Stimulated activated CD8-positive, alpha-beta memory T cell treated with anti-CD3 and anti-CD28 coated beads, Interleukin-15, amount 100 ng/mL, for 48 hours (primary cell): ENCODE measurements at places on chromosomes 3 and 15.

DNA sequence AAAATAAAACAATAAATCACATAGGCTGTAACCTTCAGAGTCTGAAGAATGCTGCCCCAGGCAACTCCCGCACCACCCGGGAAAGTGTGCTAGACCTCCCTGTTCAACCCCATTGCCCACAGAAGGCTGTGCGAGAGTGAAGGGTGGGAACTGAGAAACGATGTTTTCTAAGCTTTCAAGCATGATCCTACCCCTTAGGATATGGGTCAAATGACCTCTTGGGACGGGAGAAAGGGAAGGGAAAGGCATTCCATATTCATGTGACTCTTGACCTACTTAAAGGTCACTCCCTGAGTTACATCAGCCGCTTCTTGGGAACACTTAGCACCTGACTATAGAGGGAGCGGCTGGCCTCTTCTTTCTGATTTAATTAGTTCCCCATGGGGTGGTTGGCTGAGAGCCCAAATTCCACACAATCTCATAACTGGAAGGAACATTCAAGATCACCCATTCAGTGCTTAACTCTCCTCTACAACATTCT, 114.7 kb upstream of the SLC24A5 start:
- no peak for DNase-seq

GRCh38 chr3:156735471-156735870, 61.1 kb downstream of the TIPARP start:
- no peak for DNase-seq

- DNase-seq: no peak
Measured at GRCh38 chr15:69056365-69056764, 41.9 kb downstream of the NOX5 start.

- DNase-seq: peak; percentile 17
Measured at GRCh38 chr3:100400419-100400779, 490 bp downstream of the TOMM70 start.

DNA sequence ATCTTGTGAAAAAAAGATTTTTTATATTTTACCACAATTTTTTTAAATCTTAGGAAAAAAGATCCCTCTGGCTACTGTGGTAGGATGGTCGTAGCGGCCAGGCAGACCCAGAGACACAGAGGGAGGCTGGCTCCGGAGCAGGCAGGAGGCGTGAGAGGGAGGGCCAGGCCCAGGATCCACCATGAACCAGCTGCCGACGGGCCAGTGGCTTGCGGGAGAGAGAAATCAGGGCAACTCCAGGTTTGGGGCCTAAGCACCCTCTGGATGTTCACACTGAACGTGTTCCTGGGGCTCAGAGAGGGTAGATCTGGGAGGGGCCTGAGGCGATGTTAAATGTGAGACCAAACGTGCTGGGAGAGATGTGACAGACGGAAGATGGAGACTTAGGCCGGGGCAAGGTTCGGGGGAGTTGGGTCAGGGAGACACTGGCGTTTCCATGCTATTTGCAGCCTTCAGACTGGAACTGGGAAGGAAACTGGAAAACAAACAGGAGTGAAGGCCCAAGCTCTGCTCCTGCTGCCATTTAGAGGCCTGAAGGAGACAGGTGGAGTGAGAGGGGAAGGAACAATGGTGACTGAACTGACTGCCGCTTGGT, 1.6 kb upstream of the VILL start:
- no peak for DNase-seq

- DNase-seq: no peak
Measured at GRCh38 chr3:48562367-48563095, 1.1 kb downstream of the UCN2 start.

DNA sequence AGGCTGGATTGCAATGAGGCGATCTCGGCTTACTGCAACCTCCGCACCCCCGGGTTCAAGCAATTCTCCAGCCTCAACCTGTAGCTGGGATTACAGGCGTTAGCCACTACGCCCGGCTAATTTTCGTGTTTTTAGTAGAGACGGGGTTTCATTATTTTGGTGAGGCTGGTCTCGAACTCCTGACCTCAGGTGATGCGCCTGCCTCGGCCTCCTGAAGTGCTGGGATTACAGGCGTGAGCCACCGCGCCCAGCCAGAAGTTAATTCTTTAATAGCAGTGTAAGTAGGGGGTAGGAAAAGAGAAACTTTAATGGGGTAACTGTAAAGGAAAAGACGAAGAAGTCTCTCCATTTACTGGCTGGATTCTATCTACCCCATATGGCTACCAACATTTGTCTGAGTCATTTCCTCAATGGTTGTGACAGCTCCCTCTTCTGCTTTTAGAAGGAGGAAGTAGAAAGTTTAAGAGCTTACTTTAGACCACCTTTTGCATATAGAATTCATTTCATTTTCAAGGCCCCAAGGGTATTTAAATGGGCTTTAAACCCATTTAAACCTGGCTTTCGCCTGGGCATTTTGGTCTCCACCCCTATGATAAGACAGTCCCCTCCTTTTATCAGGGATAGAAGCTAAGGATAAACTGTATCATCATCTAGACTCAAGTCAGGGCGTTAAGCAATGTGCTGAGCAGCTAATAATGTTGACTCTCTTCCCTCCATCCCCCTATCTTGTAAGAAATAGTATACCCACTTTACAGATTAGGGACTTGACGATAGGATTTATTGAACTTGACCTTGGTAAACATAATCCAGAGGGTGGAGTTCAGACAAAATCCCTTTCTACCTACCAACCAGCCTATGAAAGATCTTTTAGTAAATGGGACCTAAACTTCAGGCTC, 1.1 kb upstream of the CDV3 start:
- no peak for DNase-seq

GRCh38 chr3:43399034-43399433, 112.7 kb downstream of the SNRK start:
- DNase-seq: no peak

DNA sequence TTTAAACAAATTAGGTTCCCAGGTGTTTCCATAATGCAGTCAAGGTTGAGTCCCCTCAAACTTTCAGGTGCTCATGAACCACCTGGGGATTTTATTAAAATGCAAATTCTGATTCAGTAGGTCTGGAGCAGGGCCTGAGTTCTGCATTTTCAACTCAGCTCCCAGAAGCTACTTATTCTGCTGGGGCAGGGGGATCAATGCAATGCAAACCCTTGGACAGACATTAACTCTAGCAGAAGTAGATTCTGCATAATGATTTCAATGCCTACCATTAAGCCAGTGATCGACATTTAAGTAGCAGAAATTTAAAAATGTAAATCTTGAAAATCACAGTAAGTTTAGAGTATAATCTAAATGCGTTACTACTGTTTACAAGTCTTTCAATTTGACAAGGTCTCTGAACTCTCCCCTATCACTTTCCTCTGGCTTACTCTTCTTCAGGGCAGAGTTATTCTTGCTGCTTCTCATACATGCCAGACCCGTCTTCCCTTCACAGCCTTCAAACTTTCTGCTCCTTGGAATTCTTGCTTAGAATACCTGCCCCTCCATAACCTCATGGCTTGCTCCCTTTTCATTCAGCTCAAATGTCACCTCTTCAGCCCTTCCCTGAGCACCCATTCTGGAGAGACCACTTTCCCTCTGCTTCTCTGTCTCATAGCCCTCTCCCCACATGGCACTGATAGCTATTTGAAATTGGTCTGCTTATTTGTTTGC, 19.3 kb upstream of the DPPA4 start:
- no peak for DNase-seq

DNA sequence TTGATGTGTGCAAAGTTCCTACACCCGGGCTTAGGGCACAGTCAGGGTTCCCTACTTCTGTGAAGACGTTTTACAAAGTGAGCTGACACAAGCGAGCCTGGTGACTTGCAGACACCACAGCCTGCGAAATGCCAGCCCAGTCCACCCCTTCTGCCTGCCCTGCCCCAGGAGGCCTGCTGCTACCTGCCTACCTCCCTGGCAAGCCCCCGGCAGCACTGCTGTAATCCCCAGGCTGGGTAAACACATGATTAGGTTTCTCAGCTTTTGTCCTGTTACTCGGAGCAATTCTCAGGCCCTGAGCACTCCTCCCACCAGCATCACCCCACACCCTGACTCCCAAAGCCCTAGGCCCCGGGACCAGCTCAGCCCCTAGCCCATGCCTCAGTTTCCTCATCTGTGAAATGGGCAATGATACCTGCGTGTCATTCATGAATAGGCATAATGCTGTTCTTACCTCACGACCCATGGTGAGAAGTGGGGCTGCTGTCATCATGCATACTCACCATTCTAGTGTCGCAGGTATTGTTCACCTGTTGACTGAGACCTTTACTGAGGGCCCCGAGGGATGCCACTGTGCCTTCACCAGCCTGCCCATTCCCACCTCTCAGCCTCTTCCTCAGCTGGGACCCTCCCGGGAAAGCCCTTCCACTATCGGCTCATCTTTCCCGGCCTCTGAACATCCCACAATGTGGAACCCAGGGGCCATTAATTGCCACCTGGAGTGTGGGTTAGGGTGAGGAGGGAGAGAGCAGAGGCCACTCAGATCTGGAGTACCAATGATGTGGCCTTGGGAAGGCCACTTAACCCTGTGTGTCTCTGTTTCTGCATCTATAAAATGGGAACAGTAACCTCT, 31.5 kb upstream of the SLC6A6 start:
- no peak for DNase-seq

DNA sequence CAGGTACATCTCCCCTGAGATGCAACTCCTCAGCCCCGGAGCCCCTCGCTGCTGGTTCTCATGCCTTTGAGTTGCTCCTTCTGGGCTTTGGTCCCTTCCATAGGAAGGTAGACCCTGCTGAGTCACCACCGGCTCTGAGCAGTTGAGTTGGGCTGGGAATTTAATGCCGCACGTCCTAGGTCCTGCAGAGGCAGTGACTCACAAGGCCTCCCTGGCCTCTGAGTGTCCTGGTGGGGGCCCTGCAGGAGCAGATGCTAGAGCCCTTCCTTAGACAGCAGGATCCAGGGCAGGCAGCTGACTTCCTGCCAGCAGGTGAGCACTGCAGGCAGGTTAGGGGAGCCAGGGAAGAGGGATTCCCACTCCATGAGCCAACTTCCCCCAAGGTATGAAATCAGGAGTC, 5.5 kb upstream of the NTRK3 start:
- DNase-seq: no peak

GRCh38 chr15:28960979-28961378, 75.2 kb downstream of the APBA2 start:
- DNase-seq: no peak

- no peak for DNase-seq
Measured at GRCh38 chr3:141289228-141289772, 57.7 kb downstream of the PXYLP1 start.

GRCh38 chr3:28586325-28586724, 237.7 kb upstream of the AZI2 start:
- DNase-seq: no peak

- no peak for DNase-seq
Measured at GRCh38 chr15:64001148-64001547, 45.1 kb downstream of the DAPK2 start.

DNA sequence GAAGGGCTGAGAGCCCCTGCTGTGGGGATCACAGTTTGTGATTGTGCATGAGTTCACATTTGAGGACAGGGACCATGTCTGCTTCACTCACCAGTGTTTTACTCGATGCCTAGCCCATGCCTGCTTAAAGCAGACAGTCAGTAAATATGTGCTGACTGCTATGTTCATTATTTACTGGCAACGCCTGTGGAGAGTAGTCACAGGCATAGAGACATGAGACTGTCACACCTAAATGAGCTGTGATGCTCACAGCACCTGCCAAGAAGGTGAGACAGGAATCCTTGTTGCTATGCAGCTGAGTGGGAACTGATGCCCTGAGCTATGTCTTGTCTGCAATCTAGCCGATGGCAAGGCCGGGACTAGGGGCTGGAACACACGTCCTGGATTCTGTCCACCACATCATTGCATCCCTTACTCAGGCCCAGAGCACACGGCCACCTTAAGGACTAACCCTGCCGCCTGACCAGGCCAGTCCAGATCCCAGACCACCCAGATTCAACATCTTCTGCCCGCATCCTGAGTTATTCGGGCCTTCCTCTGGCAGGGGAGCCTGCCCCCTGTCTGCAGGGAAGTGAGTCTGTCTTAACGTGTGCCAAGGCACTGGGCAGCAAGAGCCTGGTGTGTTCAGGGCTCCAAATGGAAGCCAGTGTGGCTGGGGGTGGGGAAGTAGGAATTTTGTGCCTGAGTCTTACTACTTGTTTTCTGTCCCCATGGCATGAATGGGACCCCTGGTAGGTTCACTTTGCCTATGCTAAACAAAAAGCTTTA, 44.8 kb downstream of the FGD5 start:
- no peak for DNase-seq

DNA sequence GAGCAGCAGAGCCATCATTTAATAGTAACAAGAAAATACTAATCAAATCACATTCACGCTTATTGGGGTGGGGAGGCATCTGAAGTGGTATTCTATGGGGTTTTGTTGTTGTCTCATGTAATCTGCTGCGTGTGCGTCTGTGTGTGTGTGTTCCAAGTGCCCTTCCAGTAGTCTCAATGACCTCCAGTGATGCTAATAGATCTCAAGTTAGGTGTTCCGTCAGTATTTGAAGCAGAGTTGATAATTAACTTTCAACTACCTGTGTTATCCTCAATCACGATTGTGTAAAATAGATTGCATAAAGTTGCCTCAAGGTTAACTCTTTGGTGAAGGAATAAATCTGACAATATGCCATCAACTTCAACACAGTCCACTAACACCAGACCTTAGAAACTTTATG, 375.0 kb downstream of the MECOM start:
- DNase-seq: no peak
